ENCODE measurements at places on chromosomes 7 and 10.

DNA sequence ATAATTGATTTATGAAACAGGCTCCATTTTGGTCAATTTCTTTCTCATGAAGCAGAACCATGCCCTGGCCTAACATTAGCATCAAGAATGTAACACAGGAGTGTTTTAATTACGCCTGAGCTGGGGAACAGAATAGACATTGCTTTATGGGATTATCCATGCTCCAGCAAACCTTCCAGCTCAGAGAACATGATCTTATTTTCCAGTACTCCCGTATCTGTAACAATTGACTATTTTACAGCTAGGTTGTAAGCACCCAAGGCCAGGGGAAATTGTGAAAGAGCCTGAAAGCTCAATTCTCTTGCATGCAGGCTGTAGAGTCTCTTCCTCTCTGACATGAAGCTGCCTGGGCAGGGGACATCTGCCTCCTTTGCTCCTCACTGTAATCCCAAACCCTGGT, 30.8 kb upstream of the CRYGN start:
- DNase-seq: no peak

DNA sequence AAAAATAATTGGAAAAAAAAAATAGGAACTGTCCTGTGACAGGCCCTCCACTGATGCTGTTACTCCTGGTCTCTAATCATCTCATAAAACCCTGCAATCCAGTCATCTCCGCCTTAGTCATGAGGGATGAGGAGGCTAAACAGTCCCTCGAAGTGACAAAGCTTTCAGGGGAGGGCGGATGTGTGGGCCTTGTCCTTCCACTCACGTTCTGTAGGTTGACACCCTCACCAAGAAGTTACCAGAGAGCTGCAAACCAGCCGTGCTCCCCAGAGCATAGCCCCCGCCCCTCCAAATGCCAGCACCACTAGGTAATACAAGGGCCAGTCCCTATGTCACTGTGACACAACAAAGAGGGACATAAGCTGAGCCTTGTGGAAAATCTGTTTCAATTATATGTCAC, 11.9 kb downstream of the COBL start:
- DNase-seq: no peak

DNA sequence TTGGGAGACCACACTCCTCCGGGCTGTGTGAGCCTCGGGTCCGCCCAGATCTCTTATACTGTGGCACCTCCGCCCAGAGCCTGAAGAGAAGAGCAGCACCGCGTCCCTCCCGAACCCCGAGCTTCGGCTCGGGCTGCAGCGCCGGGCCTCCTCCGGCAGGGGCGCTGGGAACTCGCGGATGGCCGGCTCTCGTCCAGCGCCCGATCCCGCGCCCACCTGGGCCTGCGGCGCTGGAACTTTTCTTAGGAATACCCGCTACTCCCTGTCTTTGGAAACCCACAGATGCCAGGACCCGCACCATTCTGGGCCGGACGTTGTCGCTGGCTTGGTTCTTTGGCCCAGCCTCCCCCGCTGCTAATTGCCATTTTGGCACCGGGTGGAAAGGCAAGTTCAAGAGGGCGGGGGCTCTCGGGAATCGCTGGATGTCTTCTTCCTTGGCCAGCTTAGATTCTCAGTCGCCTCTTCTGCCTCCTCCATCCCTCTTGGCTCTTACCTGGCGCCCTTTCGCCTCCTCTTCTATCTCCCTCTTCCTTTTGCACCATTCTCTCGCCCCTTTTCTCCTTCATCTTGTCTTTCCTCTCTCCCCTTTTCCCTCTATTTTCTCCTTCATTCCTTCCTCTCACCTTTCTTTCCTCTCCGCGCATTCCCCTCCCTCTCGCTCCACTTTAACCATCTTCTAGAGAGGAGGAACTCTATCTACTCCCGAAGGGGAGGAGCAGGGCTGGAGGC, 2.1 kb upstream of the SORCS3 start:
- no peak for DNase-seq

DNA sequence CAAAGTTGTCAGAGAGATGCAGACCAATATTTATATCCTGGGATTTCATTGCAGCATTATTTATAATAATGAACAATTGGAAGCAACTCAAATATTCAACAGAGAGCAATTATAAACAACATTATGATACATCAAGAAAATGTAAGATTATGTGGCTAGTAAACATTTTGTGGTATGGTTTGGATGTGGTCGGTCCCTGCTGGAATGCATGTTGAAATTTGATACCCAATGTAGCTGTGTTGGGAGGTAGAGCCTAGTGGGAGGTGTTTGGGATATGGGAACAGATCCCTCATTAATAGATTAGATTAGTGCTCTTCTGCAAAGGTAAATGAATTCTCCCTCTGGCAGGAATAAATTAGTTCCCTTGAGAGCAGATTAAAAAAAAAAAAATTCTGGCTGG, 350.9 kb downstream of the ANKRD30A start:
- DNase-seq: no peak

DNA sequence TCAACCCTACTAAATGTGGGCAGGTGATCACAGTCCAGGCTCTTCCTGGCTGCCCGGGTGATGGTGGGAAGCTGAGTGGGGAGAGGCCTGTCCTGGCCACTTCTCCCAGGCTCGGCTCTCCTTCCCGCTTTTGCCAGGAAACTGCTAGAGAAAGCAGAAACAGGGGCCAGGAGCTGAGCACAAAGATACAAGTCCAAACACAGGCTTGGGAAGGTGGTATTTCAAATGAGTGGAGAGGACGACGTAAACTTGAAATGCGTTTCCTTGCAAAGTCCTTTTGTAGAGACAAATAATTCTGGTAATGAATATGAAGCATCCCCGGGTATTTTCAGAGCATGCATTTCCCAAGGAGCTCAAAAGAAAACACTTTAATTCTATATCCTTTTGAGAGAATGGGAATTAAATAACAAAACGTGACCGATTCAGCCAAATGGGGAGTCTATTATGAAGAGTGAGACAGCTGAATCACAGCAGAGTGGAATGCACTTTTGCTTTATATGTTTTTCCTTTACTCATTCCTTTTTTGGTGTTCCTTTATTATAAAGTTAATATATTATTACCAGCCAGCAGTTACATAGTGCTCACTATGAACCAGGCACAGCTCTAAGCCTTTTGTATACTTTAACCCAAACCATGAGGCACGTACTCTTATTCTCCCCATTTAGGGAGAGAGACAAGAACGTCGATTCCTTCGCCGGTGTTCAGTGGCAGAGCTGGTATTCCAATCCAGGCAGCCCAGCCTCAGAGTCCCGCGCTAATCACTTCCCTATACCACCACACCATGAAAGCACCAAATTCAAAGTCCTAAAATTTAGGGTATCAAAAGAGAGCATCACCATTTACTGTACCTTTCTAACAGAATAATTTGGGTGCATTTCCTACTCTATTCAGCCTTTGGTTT, 218.2 kb upstream of the KLF14 start:
- DNase-seq: no peak

- no peak for DNase-seq
Observed at GRCh38 chr10:115861455-115861854, 411.6 kb downstream of the GFRA1 start.

DNA sequence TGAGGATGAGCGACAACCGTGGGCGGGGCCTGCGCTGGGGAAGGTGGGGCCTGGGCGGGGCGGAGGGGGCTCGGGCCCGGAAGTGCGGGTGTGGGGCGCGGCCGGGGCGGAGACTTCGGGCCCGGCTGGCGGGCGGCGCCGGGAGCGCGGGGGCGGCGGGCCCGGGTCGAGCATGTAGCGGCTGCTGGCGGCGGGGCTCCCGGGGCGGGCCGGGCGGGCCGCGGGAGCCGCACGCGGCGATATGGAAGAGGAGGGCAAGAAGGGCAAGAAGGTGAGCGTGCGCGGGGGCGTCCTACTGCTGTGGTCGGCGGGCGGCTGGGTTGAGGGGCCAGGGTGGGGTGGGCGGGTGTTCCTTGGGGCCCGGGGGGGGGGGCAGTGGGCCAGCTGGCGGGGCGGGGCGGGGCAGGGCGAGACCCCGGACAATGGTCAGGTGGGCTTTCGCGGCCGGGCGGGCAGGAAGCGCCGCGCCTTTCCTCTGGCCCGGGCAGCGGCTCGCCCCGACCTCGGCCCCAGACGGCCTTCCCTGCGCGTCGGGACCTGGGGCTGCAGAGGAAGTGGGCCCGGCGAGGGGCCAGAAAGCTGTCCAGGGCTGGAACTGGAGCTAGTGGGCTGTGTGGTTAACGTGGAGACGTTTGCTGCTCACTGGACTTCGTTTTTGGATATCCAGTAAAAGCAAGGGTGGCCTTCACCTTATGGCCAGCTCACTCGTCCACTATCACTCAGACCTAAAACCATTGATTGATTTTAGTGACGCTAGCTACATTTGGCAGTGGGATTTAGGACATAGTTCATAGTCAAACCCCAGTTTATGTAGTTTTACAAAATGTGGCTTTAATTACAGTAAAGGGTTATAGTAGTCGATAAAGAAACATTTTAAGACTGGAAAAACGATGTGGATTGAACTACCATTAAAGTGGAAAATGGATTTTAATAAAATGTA, at the start of gene CCM2:
TSS of gene CCM2 (plus strand) at position 109 of the 940 bp plus-strand sequence. CDS start at position 242, 133 bp downstream.
- DNase-seq: no peak

DNA sequence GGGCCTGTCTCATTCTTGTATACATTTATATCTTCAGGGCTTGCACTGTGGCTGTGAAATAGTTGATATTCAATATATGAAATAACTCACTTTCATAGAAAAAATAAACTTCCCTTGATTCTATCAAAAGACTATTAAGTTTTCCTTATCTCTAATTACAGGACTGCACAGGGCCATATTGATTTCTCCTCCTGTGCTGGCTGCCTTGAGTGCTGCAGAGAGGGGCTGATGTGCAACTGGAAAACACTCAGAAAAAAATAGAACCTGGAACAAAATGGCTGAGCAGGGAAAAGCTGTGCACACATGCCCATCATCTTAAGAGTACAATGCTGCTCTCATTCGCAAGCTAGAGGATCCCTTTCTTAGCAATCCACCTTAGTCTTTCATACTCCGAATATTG, 5.9 kb upstream of the HDAC9 start:
- no peak for DNase-seq

DNA sequence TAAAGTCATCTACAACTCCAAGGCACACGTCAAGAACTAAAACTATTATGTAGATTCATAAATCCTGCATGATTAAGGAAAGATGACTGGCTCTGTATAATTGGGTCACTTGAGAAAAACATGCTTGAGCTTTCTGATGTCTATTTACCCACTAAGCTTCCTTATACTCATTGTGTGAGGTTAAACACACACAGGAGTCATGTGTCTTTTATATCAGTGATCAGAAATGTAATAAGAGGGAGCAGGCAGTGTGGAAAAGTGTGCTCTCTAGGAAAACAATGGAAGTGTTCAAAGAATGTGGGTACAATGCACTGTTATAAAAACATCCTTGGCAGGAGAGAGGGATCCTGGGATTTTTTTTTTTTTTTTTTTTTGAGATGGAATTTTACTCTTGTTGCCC, 108.6 kb upstream of the ARID5B start:
- DNase-seq: no peak

GRCh38 chr7:22339725-22340390, 17.1 kb downstream of the RAPGEF5 start:
- DNase-seq: no peak

GRCh38 chr10:30531751-30532530, 97.6 kb downstream of the LYZL2 start:
- DNase-seq: no peak

DNA sequence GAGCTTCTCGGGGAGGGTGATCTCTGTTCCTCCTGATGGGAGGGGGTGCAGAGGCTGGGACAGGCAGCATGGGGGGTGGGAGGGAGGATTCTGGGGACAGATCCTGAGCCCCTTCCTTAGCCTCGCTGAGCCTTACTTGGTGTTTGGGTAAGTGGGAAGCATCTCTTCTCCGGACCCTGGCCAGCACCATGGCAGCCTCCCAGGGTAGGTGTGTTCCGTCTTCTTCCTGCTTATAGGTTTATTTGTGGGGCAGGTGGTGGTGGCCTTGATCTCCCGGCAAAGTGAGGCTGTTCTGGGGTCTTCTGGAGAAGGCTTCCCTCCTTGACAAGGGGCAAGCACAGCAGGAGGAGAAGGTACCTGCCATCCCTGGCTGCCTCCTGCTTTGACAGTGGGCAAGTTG, 226.9 kb downstream of the GLRX3 start:
- no peak for DNase-seq

DNA sequence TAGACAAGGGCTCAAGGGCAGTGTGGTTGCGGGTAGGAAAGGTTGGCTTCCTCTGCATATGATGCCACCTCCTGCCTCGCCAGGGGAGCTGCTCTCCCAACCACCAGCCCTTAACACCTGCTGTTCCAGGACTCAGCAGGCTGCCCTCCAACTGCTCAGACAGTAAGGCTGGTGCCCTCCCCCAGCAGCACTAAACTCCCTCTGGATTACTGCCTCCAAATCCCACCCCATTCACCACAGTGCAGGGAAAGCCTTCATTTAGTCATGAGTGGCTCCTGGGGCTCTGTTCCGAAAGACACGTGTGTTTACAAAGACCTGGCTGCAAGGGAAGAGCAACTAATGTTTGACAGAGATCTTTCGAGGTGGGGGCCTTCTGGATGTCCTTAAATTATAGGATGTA, 437.2 kb upstream of the MKI67 start:
- no peak for DNase-seq

DNA sequence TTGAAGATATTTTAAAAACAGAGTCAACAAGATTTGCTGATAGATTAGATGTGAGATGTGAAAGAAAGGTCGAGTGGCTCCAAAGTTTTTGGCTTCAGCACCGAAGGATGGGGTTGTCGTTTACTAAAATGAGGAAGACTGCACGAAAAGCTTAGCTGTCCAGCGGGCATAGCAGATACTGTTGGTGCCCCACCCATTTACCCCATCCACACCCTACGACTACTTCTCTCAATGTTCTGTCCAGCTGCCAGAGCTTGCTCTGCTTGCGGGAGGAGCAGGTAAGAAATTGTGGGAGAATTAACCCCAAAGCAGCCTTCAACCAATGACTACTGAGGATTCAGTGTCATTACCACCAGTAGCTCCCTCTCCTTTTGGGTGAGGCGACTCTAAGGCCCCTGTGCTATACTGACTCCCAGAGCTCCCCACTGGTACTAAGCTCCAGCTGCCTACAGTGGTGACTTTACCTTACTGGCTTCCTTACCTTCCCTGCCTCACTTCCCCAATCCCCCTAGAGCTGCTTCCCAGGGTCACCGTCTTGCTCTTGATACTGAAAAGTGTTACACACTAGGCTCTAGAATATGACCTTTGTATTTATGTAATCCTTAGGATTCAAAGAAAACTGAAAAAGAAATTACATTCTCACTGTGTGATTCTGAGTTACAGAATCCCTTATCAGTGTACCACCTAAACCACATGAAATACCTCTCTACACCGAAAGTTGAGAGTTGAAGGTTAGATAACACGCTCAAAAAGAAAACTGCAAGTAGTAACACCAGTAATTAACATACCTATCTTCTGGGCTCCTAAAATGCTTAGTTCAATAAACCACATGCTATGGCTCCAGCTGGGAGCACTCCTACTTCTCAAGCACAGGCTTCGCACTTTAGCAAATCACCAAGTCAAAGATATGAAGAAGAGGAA, 22.3 kb downstream of the CACUL1 start:
- no peak for DNase-seq

- DNase-seq: no peak
Observed at GRCh38 chr10:16902606-16903005, 85.4 kb upstream of the RSU1 start.

DNA sequence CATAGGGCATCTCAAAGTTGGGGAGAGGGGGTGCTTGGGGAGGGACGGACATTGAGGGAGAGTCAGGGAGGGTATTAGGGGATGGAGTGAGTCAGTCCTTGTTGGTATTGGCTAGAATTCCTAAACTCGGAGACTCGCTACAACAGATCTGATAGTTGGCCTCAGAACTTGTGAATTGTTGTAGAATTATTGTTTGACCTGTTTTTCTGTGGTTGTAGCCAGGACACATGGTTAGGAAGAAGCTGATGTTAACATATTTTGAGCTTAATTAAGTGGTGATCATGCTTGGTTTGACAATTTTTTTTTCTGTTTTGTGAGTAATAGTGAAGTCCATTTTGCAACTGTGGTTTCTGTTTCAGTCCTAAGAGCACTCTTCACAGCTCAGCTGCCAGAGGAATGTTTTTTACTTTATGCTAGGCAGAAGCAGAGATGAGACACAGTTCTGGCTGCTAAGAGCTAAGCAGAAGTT, 1190.3 kb upstream of the C7orf33 start:
- no peak for DNase-seq
